Kidney (tissue), 22 donors: ENCODE measurements at places on chromosomes 13 and 19. TPM values are rescaled to one million over a fixed set of nuclear protein-coding genes. Genes with fewer than 3 reads are reported as not detected.

ZNF626 gene
- total RNA-seq, result 20.6 TPM

ETV2 gene
- total RNA-seq, result 0.38 TPM

IGFL2 gene
- not detected for total RNA-seq

AP1M2 gene
- 74.1 TPM for total RNA-seq

RUBCNL gene
- total RNA-seq, result 4.6 TPM

CGB5 gene
- not detected for total RNA-seq

FGF14 gene
- total RNA-seq, result 3.3 TPM

MYCBP2 gene
- total RNA-seq, result 96.4 TPM

TMEM255B gene
- total RNA-seq, result 29.3 TPM

ZNF708 gene
- total RNA-seq, result 16.5 TPM

OR7A17 gene
- not detected for total RNA-seq

RASIP1 gene
- 23.3 TPM for total RNA-seq

LGALS4 gene
- 12.2 TPM for total RNA-seq

ARL11 gene
- 1.6 TPM for total RNA-seq

RPL36 gene
- 564 TPM for total RNA-seq

PDX1 gene
- not detected for total RNA-seq

DNAAF3 gene
- total RNA-seq, result 11.4 TPM

TRIP10 gene
- total RNA-seq, result 92.9 TPM

MEDAG gene
- 12.1 TPM for total RNA-seq

NDUFA3 gene
- 132 TPM for total RNA-seq
